CD4-positive, alpha-beta T cell (primary cell): ENCODE measurements at places on chromosomes 12 and 14.

- DNase-seq, result no peak
These were observed 39.7 kb upstream of the FOS start for GRCh38 chr14:75238756-75239455.

- peak; percentile 37 for DNase-seq
These were observed 22.4 kb downstream of the RXYLT1 start for GRCh38 chr12:63802012-63802608.

DNA sequence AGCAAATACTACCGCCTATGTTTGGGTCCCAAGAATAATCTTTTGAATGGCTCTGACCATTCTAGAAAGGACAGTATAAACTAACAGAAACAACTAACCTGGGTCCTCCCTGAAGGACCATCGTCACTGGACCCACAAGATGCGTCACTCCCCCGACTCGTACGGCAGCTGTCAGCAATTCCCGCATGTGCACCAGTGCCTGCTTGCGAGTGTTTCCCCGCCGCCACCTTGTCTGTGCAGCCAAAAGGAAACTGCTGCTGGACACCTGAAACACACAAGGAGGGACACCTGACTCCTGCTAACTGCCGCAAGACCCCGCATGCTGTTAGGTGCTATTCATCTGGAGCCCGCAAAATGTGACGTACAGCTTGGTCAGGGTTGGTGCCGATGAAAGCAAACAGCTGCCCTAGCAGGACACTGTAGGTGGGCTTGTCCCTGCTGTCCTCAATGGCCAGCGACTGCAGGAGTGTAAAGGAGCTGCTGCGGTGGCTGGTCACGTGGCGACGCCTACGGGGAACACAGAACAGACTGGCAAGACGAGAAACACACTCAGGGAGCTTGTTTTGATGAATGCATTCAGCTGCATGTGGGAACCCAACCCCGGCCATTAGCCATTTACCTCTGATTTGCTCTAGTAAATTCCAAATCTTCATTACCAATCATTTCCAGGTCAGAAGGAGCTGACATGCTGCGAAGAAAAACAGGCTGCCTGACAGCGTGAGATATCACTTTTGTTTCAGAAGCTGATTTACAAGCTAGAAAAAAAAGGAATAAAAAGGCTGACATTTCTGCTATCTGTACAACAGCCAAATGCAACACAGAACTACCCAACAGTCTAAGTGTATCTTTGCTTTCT is 118.1 kb downstream of the TRAFD1 start:
- DNase-seq, result no peak

- no peak for DNase-seq
These were observed 879.7 kb downstream of the GALC start for GRCh38 chr14:87113286-87113685.

DNA sequence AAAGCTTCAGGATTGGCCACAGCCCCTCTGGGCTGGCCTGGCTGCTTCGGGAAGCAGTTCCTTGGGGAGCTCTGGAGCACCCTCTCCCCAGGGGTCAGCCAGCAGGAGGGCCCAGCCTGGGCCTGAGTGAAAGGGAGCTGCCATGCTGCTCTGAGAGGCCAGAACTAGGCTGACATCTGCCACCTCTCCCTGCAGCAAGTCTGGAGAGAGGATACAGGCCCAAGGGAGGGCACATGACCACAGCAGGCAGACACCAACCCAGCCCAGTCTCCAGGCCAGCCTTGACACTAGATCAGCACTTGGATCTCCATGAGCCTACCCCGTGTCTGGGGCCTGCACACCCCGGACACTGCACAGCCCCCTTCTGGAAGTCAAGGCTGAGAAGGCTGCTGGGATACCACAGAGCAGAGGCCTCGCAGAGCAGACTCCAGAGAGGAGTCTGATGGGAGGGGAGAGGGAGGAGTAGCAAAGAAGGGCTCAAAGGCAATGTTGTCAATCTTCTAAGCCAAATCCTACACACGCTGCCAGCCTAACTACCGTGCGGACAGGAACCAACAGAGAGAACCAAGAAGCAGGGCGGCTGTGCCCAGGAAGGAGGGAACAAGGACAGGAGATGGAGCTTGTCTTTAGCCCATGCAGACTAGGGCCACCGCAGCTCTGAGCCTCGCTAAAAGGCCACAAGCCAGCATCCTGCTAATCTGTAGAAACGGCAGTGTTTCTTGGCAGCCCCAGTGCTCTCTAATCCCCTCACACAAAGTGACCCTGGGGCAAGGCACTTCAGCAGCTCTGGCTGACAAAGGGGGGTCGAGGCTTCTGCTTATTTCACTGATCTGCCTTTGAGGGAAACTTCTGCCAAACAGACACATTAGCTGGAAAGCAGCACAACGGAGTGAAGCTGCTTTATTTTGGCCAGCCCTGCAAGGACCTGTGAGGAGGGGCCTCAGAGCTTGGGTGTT is 12.9 kb downstream of the COL2A1 start:
- no peak for DNase-seq

- no peak for DNase-seq
These were observed 18.7 kb upstream of the CDCA4 start for GRCh38 chr14:105039458-105040205.

GRCh38 chr12:57834086-57834876 is 12.2 kb downstream of the CTDSP2 start:
- DNase-seq, result no peak

- no peak for DNase-seq
These were observed 1136.8 kb downstream of the AACS start for GRCh38 chr12:126201981-126202537.

DNA sequence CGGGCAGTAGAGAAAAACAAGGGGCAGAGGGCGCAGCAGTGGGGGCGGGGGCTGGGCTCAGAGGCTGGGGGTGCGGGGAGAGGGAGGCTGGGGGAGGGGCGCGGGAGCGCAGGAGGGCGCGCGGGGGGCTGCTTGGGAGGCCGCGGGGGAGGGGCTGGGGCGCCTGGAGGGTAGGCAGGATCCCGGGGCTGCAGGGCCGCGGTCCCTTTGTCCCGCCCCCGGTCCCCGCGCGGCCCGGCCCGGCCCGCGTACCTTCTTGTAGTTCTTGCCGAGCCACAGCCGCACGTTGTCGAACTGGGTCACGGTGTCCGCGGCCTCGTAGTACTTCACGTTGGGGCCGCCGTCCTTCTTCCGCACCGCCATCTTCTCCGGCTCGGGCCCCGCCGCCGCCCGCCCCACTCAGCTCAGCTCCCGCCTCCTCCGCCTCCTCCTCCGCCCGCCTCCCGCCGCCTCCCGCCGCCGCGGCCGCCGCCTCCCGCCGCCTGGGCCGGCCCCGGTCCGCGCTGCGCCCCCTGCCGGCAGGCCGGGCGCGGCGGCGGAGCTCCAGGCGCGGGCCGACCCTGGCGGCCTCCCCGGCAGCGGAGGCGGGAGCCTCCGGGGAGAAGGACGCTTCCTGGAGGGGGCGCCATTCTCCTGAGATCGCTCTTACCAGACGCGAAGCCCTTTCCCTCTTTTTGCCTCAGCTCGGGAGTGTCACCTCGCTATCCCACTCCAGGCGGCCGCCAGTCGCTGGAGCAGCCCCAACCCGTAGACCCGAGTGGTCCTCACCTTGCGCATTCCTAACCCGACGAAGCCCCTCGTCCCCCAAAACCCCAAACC is at the start of gene SMARCC2:
TSS of gene SMARCC2 (minus strand) at position 385 of the 819 bp plus-strand sequence. CDS start at position 363, 22 bp downstream.
- peak; percentile 85 for DNase-seq

DNA sequence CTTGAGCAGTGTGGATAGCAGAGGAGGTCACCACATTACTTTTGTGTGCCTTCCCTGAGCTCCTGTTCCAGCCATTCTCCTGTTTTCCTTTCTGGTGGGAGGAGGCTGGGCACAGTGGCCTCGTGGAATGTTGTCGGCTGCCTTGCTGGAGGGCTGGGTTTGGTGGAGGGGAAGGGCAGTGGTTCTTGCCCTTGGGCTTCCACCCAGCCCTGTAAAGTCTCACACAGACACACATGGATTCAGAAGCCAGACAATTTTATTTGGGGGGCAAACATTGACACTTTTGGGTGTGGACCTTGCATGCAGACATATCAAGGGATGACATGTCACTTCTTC is 866 bp downstream of the NPFF start:
- no peak for DNase-seq

DNA sequence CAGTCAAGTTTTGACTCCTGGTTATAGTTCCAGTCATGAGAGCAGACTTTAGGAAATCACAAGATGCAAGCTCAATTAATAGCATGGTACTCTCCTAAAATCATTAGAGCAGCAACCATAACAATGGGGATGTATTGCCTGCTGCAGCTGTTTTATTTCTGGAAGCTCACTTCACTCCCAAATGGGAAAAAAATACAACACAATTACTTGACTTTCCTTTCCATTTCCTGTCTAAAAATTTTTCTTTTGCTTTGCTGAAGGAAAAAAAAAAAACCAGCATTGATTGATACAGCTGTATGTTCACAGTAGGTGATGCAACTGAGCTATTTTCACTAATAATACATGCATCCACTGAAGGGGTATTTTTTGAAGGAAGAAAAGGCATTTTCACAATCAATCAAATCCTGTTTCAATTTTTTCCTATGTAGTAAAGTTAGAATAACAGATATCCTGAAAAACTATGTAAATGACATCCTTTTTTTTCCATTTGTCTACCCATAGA is 143.9 kb upstream of the NOVA1 start:
- DNase-seq, result no peak

DNA sequence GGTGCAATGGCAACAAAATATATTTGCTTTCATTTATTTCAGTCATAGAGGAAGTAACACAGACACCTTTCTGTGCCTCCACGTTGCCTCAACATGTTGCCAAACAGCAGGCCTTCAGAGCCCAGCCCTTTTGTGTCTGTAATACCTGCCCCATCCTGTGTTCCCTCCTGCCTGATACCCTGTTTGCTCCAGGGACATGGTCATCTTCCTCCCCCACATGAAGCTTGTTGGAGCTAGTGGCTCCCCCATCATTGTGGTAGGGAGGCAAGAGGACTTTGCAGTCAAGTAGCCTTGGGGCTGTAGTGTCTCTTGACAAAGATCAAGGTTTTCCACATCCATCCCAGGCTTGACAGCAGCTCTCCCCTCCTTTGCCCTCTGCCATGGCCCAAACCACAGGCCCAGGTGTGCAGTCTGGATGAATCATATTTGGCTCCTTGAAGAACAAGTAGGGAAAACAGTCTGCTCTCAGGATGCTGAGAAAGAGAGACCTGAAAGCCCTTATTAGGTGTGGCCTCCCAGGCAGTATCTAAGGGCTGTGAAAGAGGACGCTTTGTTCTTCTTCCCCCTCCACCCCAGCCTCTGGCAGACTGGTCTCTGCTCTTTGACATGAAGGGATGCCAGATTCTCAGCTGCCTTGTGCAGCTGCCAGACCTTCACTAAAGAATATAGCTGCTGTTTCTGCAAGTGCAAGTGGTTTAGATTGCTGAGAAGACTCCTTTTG is 329.0 kb downstream of the C12orf75 start:
- no peak for DNase-seq

DNA sequence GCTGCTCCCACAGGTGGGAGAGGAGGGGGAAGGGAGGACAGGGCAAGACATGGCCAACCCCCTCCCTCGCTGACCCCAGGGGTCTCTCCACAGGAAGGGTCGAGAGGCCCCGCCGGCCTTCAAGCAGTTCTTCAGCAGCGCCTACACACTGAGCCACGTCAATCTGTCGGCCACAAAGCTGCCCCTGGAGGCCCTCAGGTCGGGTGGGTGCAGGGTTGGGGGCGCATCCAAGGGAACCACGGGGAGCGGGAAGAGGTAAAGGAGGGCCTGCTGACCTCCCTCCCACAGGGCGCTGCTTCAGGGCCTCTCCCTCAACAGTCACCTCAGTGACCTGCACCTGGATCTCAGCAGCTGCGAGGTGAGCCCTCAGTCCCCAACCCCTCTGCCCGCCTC is 6.1 kb downstream of the CARMIL3 start:
- DNase-seq, result no peak

- no peak for DNase-seq
These were observed 67.2 kb upstream of the DIO2 start for GRCh38 chr14:80278293-80279023.

DNA sequence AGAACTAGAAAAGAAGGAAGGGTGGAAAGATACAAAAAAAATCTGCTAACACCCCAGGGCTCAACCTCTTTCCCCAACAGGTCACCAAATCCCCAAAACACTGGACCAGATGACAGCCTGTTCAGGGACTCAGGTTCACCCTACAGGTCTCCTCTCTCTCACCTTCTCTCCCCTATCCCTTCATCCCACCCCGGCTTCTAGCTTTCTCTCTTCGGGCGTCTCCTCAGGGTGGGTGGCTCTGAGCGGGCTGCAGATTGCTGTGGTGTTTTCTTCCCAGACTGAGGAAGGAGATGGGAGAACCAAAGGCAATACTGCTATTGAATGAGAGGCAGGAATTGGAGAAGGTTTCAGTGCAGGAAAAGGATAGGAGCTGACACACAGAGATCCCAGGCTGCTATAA is 39.3 kb downstream of the ANO2 start:
- no peak for DNase-seq
